Naive thymus-derived CD8-positive, alpha-beta T cell (primary cell): ENCODE measurements at places on chromosomes 1 and 21. TPM values are rescaled to one million over a fixed set of nuclear protein-coding genes. Genes with fewer than 3 reads are reported as not detected.

DNA sequence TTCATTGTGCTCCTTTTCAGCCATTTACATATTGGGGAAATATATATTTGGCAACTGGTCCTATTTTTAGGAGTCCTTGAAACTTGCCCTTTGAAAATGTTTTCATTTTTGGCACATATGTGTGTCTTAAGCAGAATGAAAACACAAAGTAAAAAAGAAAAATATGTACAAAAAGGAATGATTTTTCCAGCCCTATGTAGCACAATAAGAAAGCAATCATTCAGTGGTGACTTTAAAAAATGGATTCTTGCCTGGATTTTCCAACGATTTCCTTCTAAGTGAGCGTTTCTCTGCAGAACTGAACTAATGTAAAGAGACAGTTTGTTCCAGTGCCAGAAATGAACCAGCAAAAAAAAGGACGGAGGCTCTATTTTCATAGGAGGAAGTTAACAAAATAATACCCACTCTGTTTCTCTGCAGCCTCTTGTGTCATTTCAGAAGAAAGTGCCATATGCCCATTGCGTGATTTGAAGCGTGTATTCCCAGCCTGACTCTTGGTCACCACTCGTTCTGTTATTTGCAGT, 340.1 kb downstream of the SETD4 start:
- DNase-seq = no peak
- H3K27ac ChIP-seq = no peak overlapping the region
- H3K27me3 ChIP-seq = peaks cover 19% of the 10 kb centered on the region
- H3K4me1 ChIP-seq = no peaks in the 10 kb centered on the region
- H3K36me3 ChIP-seq = no peaks in the 10 kb centered on the region
- no peak overlapping the region for H3K4me3 ChIP-seq

- H3K4me1 ChIP-seq = peaks cover 11% of the 10 kb centered on the region
- peak overlapping the region; percentile 96 for H3K4me3 ChIP-seq
- H3K36me3 ChIP-seq = no peaks in the 10 kb centered on the region
- peak overlapping the region; percentile 83 for H3K27ac ChIP-seq
- no peaks in the 10 kb centered on the region for H3K27me3 ChIP-seq
- no peak for DNase-seq
These were observed 709 bp upstream of the FBXO42 start for GRCh38 chr1:16352842-16353535.

GRCh38 chr1:71053758-71054157, 6.1 kb upstream of the PTGER3 start:
- DNase-seq = no peak
- no peaks in the 10 kb centered on the region for H3K36me3 ChIP-seq

NUP210L gene
- total RNA-seq = 0.16 TPM

APCS gene
- not detected for total RNA-seq
